NCI-H446 treated with DMSO at 0.1 percent for 48 hours (cell line): ENCODE measurements at places on chromosomes 11 and 22.

- DNase-seq = no peak
These were observed 1083.9 kb downstream of the BRD1 start for GRCh38 chr22:48743601-48744282.

GRCh38 chr22:20459152-20459542, 21.5 kb upstream of the SCARF2 start:
- DNase-seq = no peak

DNA sequence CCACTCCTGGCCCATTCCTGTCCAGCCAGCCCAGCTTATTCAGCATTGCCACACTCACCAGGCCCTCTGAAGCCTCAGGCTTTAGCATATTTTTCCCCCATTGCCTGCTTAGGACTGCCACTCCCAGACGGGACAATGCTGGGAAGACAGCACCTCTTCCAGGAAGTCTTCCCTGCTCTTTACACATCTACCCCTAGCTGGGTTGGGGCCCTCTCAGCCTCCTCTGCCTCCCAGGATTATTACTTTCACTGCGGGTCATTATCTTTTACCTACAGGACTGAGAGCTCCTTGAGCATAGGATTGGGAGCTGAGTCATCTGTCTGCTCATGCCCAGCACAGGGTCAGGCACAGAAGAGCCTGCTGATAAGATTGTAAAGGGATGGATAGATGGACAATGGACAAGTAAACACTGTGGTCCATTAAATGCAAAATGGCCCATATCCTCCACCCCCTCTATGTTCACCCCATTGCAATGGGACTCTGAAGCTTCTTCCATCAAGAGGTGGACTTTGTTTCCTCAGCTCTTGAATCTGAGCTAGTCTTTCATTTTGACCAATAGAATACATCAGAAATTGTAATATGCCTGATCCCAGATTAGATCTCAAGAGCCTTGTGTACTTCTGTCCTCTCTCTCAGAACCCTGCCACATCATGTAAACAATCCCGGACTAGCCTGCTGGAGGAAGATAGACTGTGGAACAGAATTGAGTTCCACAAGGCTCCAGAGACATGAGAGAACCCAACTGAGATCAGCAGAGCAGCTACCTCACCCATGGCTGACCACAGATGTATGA, 32.0 kb upstream of the LRRC32 start:
- DNase-seq = no peak

GRCh38 chr11:69320756-69321741, 27.1 kb downstream of the MYEOV start:
- DNase-seq = no peak

DNA sequence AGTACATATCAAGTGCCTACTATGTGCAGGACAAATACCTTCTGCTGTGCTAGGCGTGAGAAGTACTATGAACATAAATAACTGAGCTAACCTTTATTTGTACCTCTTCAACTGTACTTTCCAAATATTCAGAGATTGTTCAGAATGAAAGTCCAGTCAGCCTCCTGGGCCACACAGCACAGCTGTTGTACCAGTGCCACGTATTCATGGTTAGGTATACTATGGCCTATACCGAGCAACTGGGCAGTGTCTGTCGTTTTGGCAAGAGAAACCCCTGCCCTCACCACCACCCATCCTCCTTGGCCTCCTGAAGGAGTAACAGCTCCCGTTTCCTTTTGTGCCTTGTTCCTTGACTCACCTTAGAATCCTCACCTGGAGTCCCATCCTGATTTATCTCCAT, 53.0 kb downstream of the RASSF10 start:
- no peak for DNase-seq

- DNase-seq = no peak
These were observed 15.3 kb upstream of the SYTL2 start for GRCh38 chr11:85826116-85826855.

DNA sequence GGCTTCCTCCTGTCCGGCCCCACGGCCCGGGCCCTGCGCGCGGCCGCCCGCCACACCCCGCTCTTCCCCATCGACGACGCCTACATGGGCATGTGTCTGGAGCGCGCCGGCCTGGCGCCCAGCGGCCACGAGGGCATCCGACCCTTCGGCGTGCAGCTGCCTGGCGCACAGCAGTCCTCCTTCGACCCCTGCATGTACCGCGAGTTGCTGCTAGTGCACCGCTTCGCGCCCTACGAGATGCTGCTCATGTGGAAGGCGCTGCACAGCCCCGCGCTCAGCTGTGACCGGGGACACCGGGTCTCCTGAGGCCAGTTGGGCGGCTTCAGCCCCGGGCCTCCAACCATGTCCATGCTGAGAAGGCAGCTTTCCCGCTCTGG, 6.2 kb downstream of the B3GNT6 start:
- no peak for DNase-seq

- DNase-seq = no peak
These were observed 210.8 kb downstream of the PGR start for GRCh38 chr11:100918551-100919500.

DNA sequence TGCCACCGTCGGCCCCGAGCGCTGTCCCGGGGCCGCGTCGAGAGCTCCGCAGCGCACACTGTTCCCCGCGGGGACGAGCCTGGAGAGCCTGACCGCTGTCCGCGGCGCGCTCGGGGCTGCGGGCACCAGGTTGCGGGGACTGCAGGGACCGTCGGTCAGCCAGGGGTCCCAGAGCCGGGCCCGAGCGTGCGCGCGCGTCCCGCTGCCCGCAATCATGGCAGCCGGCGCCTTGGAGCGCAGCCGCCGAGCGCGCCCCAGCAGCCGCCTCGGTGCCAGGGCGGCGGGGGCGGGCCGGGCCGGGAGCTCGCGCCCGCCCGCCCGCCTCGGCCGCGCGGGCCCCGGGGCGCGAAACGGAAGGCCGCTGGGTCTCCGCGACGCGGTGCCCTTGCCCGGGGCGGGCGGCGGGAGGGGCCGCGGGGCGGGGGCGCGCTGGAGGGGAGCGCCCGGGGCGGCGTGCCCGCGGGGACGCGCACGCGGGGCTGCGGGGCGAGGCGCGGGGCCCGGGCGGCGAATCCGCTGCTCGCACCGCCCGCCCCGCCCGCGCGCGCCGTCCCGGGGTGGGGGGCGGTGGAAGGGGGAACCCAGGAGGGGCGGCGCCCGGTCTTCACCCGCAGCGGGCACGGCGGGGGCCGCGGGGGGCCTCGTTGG, 79.4 kb upstream of the PPARA start:
- DNase-seq = no peak

DNA sequence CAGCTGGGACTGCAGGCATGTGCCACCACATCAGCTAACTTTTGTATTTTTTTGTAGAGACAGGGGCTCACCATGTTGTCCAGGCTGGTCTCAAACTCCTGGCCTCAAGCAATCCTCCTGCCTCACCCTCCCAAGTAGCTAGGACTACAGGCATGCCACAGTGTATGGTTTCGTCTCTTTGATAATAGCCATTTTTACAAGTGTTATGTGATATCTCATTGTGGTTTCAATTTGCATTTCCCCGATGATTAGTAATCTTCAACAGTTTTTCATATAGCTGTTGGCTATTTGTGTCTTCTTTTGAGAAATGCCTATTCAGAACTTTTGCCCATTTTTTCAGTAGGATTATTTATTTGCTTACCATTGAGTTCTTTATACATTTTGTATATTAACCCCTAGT, 9.0 kb upstream of the MTMR3 start:
- no peak for DNase-seq

GRCh38 chr22:47535681-47536080, 773.2 kb downstream of the TBC1D22A start:
- no peak for DNase-seq

- DNase-seq = no peak
These were observed at the start of gene MPPED1 for GRCh38 chr22:43411869-43412807. TSS of gene MPPED1 (plus strand) at chr22:43412014. CDS start at chr22:43424986, 12,972 bp downstream.

DNA sequence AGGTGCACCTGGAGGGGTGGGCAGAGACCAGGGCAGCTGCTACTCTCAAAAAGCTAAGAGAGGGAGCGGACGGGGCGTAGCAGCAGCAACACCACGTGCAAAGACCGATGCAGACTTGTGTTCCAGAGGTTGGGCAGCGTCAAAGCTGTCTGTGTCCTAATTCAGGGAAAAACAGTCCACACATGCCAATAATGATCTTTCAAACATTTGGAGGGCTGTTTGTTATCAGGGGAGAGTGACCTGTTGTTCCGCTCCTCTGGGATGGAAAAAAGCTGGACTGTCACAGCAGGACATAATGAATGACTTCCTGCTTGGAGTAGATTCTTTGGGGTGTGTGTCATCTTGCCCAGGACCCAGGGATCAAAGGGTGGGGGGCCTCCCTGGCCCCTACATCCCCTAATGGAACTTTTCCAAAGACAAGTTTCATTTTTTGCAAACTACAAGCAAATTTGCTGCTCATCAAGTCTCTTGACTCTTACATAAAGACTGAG, 6.2 kb upstream of the FBLN1 start:
- DNase-seq = no peak

- no peak for DNase-seq
These were observed at the start of gene LUZP2 for GRCh38 chr11:24496736-24497725. TSS of gene LUZP2 (plus strand) at chr11:24497053.

DNA sequence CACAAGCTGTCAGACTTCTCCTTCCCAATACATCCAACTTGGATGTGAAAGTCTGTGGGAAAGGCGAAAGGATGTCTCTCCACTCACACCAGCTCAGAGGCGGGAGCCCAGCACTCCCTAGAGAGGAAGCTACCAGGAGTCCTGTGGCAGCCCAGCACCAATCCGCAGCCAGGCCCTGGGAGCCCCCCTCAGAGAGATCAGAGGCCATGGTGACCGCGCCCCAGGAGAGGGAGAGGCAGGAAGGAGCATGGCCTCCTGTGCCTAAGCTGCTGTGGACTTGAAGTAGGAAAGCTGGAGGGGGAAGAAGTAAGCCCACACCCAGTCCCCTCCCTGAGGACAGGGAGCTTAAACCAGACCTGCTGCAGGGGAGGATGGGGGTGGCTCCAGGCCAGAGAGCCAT, 24.4 kb upstream of the IGSF9B start:
- no peak for DNase-seq

DNA sequence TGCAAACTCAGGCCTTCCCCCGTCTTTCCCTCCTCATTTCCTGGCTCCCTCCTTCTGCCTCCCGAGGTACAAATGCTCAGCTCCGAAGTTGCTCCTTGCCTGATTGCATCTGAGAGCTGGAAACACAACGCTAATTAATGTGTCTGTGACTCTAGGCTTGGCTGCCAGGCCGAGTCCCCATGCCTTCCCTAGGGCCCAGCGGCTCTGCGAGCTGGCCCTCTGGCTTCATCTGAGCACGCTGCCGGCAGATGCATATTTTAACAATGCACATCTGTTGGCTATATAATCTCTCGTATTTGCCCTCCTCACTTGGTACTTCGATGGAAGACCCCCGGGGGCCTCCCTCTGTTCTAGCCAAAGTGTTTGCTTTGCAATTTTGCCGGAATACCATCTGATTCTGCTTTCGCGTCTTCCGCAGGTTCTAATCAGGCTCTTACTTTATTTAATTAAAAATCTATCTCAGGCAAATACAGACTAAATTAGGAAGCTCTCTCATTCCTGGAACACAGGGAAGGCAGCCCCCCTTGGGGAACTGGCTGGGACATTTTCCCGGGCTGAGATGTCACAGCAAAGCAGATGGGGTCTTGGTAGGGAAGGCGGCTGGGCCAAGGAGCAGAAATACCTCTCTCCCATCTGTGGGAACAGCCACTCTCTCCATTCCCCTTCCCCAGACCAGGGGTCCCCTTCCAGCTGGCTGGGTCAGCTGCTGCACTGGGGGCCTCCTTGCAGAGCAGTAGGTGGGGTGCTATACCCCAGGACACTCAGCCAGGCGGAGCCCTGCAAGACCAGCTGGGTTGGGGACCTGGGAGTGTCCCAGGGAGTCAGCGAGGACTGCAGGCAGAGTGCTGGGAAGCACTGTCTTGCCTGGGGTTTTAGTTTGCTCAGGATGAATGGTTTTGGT, 162.8 kb downstream of the ST3GAL4 start:
- no peak for DNase-seq

- peak; percentile 17 for DNase-seq
These were observed 429 bp downstream of the SLC39A13 start for GRCh38 chr11:47408598-47409439.

DNA sequence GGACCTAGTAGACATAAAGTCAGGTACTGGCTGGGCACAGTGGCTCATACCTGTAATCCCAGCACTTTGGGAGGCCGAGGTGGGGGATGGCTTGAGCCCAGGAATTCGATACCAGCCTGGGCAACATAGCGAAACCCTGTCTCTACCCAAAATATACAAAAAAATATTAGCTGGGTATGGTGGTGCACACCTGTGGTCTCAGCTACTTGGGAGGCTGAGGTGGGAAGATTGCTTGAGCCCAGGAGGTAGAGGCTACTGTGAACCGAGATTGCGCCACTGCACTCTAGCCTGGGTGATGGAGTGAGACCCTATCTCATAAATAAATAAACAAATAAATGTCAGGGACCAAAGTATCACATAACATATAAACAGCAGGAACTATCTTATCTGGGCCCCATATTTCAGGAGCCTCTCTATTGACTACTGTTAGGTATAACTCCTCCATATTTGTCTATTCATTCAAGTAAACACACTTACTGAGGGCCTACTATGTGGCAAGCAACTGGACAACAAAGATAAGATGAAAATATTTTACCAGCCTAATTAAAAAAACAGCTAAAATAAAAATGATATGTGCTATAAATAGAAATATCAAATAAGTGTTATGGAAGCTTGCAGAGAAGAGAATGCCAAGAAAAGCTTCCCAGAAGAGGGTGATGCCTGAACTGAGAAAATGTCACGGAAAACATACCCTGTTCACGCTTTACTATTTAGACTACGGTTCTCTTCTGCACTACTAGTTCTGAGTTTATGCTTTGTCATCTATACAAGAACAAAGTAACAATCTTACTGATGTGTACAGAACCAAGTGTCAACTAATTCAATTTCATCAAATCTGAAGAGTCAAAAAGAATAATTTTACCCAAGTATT, 2.0 kb downstream of the NUP98 start:
- DNase-seq = no peak

DNA sequence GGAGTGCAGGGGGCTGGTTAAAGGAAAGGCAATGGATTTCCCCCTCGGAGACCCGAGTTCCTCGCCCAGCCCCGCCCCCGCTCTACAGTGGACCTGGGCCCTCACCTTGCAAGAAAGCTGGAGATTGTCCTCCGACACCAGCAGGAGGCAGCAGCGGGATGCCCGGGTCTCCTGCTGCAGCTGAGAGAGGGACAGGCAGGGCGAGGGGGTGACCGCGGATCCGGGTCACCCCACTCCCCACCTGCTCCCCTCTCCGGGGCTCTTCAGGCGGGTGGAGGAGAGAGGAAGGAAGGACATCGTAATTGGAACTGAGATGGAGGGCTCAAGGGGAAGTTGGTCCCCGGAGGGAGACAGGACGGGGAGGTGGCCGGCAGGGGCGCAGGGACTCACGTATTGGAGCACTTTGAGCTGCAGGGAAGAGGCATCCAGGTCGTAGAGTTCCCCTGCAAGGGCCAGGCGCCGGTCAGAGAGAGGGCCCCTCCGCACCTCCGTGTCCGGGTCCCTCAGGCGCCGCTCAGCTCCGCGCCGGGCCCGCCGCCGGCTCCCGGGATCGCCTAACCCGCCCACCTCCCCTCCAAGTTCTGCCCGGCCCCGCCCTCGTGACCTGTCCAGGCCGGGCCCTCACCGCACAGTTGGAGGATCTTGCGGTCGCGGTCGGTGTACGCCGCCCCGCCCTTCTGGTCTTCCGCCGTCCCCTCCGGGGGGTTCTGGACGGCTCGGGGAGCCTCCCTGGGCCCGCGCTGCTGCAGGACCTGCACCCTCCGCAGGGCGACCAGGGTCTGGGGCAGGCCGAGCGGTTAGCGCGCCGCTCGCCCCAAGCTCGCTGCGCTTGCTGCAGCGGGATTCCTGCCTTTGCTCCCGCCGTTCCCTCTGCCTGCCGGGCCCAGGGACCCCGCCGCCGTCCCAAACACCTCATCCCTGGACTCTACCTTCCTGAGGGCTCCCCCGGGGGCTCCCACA, 84.1 kb downstream of the PDE2A start:
- no peak for DNase-seq

GRCh38 chr22:20866736-20867135, 7.9 kb downstream of the SNAP29 start:
- no peak for DNase-seq

- DNase-seq = no peak
These were observed 44.6 kb downstream of the ANKRD42 start for GRCh38 chr11:83238111-83238510.
